Kidney (tissue), 22 donors: ENCODE measurements at places on chromosomes 7 and 10. TPM values are rescaled to one million over a fixed set of nuclear protein-coding genes. Genes with fewer than 3 reads are reported as not detected.
A peak's percentile ranks its signal among the peaks of the same experiment; 100 is the strongest.

GRCh38 chr10:91313-91712 lies 42.2 kb upstream of the TUBB8 start:
- no peak for DNase-seq
- H3K27me3 ChIP-seq, result no peaks in the 10 kb centered on the region
- no peak overlapping the region for H3K4me3 ChIP-seq
- no peaks in the 10 kb centered on the region for H3K36me3 ChIP-seq
- peaks cover 5% of the 10 kb centered on the region for H3K4me1 ChIP-seq

DNA sequence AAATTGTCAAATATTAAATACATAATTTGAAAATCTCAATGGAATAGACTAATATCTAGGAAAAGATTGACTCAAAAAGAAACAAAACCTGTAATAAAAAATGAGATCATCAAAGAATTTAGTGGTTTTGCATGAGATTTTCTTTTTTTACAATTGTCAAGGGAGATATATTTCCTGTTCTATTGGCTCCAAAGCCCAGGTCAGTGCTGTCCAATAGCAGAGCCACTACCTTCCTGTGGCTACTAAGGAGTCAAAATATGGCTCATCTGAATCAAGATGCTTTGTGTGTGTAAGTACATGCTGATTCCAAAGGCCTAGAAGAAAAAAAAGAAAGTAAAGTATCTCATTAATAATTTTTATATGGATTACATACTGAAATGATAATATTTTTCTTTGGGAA lies 191.9 kb downstream of the C7orf25 start:
- H3K27me3 ChIP-seq, result no peaks in the 10 kb centered on the region
- no peak overlapping the region for H3K27ac ChIP-seq
- no peak for DNase-seq
- H3K4me1 ChIP-seq, result no peaks in the 10 kb centered on the region
- no peaks in the 10 kb centered on the region for H3K36me3 ChIP-seq

DNA sequence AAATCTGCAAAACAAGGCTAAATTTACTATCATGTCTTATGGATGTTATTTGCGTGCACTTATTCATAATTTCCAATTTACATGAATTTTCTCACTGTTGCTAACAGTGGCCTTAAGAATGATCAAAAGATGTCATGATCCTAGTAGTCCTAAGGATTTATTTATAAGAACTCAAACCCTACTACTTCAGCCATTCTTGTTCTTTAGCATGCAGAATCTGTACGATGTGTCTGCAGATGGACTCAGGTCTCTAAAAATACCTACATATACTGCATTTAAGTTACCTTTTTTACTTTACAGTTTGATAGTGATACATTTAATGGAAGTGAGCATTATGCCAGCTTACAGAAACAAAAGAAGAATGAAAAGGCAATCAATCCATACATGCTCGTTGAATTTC lies 91.2 kb downstream of the ZNF277 start:
- H3K27ac ChIP-seq, result no peak overlapping the region
- no peaks in the 10 kb centered on the region for H3K4me1 ChIP-seq
- no peaks in the 10 kb centered on the region for H3K27me3 ChIP-seq
- no peaks in the 10 kb centered on the region for H3K36me3 ChIP-seq

DNA sequence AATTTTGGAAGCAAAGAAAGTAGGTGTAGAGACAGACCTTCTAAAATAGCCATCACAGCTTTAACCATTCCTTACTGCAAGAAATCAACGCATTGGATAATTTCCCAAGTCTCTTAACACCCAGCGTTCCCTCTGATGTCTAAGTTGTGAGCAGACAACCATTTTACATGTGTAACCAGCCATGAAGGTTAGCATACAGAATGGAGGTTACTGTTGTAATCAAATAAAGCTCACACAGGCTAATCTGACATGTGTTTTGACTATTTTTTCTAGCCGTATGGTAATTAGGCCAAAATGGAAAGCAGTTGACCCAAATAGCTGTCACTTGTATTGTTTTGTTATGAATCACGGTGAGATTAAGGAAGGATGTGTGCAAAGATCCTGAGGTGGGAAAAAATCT lies 336.4 kb downstream of the RNLS start:
- no peak overlapping the region for H3K27ac ChIP-seq
- H3K4me3 ChIP-seq, result no peak overlapping the region
- no peaks in the 10 kb centered on the region for H3K36me3 ChIP-seq
- peaks cover 3% of the 10 kb centered on the region for H3K4me1 ChIP-seq

- peaks cover 2% of the 10 kb centered on the region for H3K4me1 ChIP-seq
- no peaks in the 10 kb centered on the region for H3K27me3 ChIP-seq
- H3K36me3 ChIP-seq, result no peaks in the 10 kb centered on the region
- no peak overlapping the region for H3K27ac ChIP-seq
- no peak for DNase-seq
These were observed 1196.9 kb downstream of the SORCS3 start for GRCh38 chr10:105837951-105838350.

GRCh38 chr10:72056932-72057751 lies 31.2 kb downstream of the SPOCK2 start:
- H3K4me3 ChIP-seq, result no peak overlapping the region
- no peaks in the 10 kb centered on the region for H3K36me3 ChIP-seq
- no peak overlapping the region for H3K27ac ChIP-seq
- H3K27me3 ChIP-seq, result no peaks in the 10 kb centered on the region
- no peaks in the 10 kb centered on the region for H3K4me1 ChIP-seq
- DNase-seq, result no peak

- no peaks in the 10 kb centered on the region for H3K4me1 ChIP-seq
- H3K27me3 ChIP-seq, result no peaks in the 10 kb centered on the region
- H3K36me3 ChIP-seq, result no peaks in the 10 kb centered on the region
These were observed 190.7 kb downstream of the WDR11 start for GRCh38 chr10:121041906-121042305.

- H3K4me1 ChIP-seq, result peaks cover 3% of the 10 kb centered on the region
- H3K27me3 ChIP-seq, result no peaks in the 10 kb centered on the region
- no peak for DNase-seq
- H3K27ac ChIP-seq, result no peak overlapping the region
- no peak overlapping the region for H3K4me3 ChIP-seq
These were observed 325.6 kb downstream of the PLXNA4 start for GRCh38 chr7:132250480-132251326.

DNA sequence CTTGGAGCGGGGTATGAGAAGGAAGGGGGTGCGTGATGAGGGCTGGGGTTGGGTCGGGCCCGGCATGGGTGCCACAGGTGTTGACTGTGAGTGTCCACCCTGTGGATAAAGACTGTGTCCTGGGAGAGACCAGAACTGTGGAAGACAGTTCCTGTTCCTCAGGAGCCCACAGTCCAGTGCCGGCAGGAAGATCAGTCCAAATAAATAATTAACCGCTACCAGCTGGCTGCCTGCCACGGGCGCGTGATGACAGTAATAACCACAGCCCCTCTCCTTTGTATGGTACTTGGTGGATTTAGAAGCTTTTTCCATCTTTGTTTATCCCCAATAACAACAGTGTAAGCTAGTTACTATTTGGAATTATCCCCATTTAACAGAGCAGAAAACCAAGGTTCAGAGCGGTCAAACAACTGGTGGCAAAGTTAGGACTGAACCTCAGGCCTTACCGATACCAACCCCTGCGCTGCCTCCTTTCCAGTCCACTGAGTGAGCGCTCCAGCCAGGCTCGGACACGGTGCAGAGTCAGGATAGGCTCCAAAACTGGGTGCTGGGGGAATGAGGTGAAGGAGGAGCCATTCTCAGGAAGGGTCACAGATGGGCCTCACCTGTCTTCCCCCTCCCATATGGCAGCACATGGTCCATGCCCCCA lies 5.1 kb downstream of the ZMIZ1 start:
- H3K27ac ChIP-seq, result peak overlapping the region; percentile 90
- no peak overlapping the region for H3K4me3 ChIP-seq
- peaks cover 63% of the 10 kb centered on the region for H3K4me1 ChIP-seq
- H3K36me3 ChIP-seq, result no peaks in the 10 kb centered on the region
- peak; percentile 68 for DNase-seq
- no peaks in the 10 kb centered on the region for H3K27me3 ChIP-seq

DNA sequence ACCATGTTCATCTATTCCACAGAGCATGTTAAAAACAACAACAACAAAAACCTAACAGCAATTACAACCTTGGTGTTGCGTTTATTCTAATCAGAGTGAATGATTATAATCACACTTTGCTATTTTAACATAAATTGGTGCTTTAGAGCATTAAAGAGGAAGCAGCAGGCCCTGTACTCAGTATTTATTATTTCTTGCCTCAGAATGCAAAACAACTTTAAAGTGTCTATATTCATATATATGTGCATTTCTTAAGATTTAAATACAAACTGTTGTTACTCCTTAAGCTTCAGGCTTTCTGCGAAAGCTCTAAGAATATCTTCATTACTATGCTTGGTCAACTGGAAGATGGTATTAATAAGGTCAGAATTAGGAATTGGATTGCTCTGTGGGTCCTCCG lies 21.5 kb downstream of the ARL5B start:
- H3K36me3 ChIP-seq, result peaks cover 3% of the 10 kb centered on the region
- no peak overlapping the region for H3K27ac ChIP-seq
- no peaks in the 10 kb centered on the region for H3K27me3 ChIP-seq
- DNase-seq, result no peak
- no peaks in the 10 kb centered on the region for H3K4me1 ChIP-seq

GRCh38 chr7:81638198-81638597 lies 131.6 kb downstream of the HGF start:
- H3K27ac ChIP-seq, result no peak overlapping the region
- no peaks in the 10 kb centered on the region for H3K36me3 ChIP-seq
- no peak for DNase-seq

DNA sequence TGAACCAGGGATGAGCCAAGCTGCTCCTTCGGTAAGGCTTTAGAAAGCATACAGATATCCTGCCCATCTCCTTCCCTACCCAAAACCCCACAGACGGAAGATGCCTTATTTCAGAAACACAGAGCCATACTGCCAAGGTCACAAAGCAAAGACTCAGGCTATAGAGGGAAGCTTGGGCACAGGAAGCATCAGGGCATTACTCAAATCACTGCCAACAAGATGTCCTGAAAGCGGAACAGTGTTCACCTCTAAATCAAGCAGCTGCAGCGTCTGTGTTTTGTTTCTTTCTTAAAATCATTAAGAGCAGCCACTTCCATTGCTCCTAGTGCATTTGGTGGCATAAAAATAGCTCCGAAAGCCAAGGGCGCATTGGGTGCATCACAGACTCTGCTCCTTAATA lies 307.3 kb downstream of the SORCS1 start:
- H3K27me3 ChIP-seq, result no peaks in the 10 kb centered on the region
- no peak overlapping the region for H3K4me3 ChIP-seq
- no peaks in the 10 kb centered on the region for H3K4me1 ChIP-seq
- H3K27ac ChIP-seq, result no peak overlapping the region
- no peaks in the 10 kb centered on the region for H3K36me3 ChIP-seq
- DNase-seq, result no peak

DNA sequence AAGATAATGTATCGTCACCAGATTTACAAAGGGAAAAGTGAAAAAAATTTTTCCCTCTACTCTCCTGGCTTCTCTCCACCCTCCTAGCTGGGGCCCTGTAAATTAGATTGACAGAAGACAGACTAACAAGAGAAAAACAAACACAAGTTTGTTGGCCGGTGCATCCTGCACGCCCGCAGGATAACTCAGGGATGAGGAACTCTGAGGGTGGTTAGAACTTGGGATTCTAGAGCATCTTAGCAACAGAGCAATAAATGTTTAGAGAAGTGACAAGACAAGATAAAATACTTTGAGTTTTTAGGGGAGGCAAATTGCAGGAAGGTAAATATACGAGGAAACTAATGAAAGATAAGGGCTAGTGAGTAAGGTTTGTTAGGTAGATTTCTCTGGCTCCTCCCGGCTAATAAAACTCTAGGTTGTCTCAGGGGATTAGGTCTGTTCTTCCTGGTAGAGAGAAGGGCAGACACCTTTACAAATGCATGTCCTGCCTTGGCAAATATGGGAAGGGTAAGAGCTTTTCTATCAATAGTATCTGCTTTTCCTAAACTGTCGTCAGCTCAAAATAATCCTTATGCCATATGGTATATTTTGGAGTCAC lies 4.3 kb upstream of the UCN3 start:
- no peak overlapping the region for H3K4me3 ChIP-seq
- no peak overlapping the region for H3K27ac ChIP-seq
- H3K27me3 ChIP-seq, result peaks cover 4% of the 10 kb centered on the region

- no peak overlapping the region for H3K27ac ChIP-seq
- H3K4me1 ChIP-seq, result peaks cover 4% of the 10 kb centered on the region
- H3K4me3 ChIP-seq, result no peak overlapping the region
- no peaks in the 10 kb centered on the region for H3K36me3 ChIP-seq
These were observed 185.4 kb downstream of the CACNA2D1 start for GRCh38 chr7:82258181-82258580.

DNA sequence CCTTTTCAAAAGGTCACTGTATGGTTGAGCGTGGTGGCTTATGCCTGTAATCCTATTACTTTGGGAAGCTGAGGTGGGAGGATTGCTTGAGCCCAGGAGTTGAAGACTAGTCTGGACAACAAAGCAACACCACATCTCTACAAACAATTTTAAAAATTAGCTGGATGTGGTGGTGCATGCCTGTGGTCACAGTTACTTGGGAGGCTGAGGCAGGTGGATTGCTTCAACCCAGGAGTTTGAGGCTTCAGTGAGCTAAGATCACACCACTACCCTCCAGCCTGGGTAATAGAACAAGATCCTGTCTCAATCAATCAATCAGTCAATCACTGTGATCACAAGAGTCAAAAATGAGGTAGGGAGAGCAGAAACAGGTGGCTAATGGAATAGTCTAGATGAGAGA lies 97.0 kb downstream of the SUGCT start:
- H3K27me3 ChIP-seq, result no peaks in the 10 kb centered on the region
- H3K4me1 ChIP-seq, result no peaks in the 10 kb centered on the region
- H3K36me3 ChIP-seq, result no peaks in the 10 kb centered on the region
- H3K27ac ChIP-seq, result no peak overlapping the region
- no peak overlapping the region for H3K4me3 ChIP-seq

DNA sequence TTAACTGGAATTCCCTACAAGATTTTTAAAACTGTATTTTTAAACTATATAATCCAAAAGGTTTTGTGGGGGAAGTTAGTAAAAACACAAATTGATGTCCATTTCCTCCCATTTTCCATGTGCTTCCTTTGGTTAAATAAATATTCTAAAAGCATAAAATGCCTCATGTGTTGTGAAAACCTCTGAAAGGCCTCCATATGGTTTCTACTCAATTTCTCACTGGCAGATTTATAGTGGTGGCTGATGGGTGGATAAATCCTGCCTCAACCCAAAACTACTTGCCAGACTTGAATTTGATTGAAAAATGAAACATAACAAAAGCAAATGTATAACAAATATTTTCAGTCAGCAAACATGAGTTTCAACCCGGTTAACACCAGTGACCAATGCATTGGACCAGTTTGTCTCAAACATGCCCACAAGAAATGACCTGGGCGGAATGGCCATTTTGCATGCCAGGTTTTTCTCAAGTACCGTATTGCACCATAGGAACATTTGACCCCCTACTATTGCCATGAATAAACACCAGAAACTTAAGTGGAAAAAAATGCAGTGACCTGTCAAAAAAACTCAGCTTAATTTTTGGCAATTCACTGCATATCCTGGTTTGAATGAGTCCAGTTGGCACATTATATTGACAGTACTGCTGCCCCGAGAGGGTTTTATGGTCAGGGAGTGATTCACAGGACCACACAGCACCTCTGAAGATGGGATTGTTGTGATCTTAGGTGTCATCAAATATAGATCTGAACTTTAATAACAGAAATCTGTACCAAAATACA lies 454.6 kb upstream of the ANKRD30A start:
- H3K27me3 ChIP-seq, result no peaks in the 10 kb centered on the region
- no peak for DNase-seq
- no peaks in the 10 kb centered on the region for H3K4me1 ChIP-seq
- no peak overlapping the region for H3K27ac ChIP-seq

Gene PLEKHS1
- 0.41 TPM for total RNA-seq

Gene TWIST1
- 1.3 TPM for total RNA-seq

Gene FRG2B
- total RNA-seq, result not detected

Gene LGI1
- not detected for total RNA-seq

Gene OR6B1
- not detected for total RNA-seq

Gene COG5
- total RNA-seq, result 45.7 TPM

Gene ACSM6
- not detected for total RNA-seq

Gene GHRHR
- not detected for total RNA-seq

Gene KIAA1217
- total RNA-seq, result 63.8 TPM

Gene FAM25G
- total RNA-seq, result not detected

Gene HOXA4
- 11.2 TPM for total RNA-seq
